ENCODE measurements at places on chromosomes 7 and 10. TPM values are rescaled to one million over a fixed set of nuclear protein-coding genes. Genes with fewer than 3 reads are reported as not detected.

The CCL26 gene
- 0.49 TPM for total RNA-seq

The PON1 gene
- total RNA-seq, result not detected

The ASB4 gene
- total RNA-seq, result 6.3 TPM

The POLR2J2 gene
- 2.7 TPM for total RNA-seq

The SFXN2 gene
- total RNA-seq, result 1.6 TPM

The ZNF239 gene
- total RNA-seq, result 1.5 TPM

The SPDYE6 gene
- not detected for total RNA-seq

The CPA5 gene
- total RNA-seq, result not detected

The PLAU gene
- 4.9 TPM for total RNA-seq

The DHTKD1 gene
- total RNA-seq, result 31.7 TPM

The OPN4 gene
- total RNA-seq, result 0.25 TPM

The EGFR gene
- total RNA-seq, result 6.1 TPM

The TLX1 gene
- total RNA-seq, result not detected

The SPDYE5 gene
- total RNA-seq, result not detected

The ELN gene
- 51.6 TPM for total RNA-seq

The MLXIPL gene
- 0.41 TPM for total RNA-seq

The OPN1SW gene
- total RNA-seq, result not detected

The GNAT3 gene
- not detected for total RNA-seq

The SPDYE2 gene
- total RNA-seq, result not detected

The PSD gene
- 0.93 TPM for total RNA-seq

The FOXI2 gene
- 0.08 TPM for total RNA-seq

The SH2D4B gene
- total RNA-seq, result not detected

The CASTOR2 gene
- total RNA-seq, result 29.9 TPM

The PDE1C gene
- 207 TPM for total RNA-seq

The TRIM74 gene
- not detected for total RNA-seq
